NCI-H2081 (cell line): ENCODE measurements at places on chromosomes 1 and 21.
A peak's percentile ranks its signal among the peaks of the same experiment; 100 is the strongest.

DNA sequence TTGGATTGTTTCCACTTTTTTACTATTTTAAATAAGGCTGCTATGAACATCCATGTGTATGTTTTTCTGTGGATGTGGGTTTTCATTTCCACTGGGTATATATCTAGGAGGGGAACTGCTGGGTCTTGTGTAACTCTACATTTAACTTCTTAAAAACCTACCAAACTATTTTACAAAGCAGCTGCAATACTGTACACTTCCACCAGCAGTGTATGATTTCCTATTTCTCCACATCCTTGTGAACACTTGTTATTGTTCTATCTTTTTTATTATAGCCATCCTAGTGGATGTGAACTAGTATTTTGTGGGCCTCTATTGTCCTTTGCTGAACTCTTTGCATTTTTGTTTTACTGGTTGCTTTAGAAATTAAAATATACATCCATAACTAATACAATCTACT is 33.4 kb downstream of the DIPK1A start:
- DNase-seq, result no peak

- DNase-seq, result no peak
Measured at GRCh38 chr21:17793246-17794123, 25.7 kb downstream of the C21orf91 start.

- peak; percentile 12 for DNase-seq
Measured at GRCh38 chr21:42983103-42983502, 8.7 kb downstream of the PKNOX1 start.

GRCh38 chr1:162191396-162192305 is 122.2 kb downstream of the NOS1AP start:
- no peak for DNase-seq

- no peak for DNase-seq
Measured at GRCh38 chr1:2785631-2786328, 15.7 kb downstream of the TTC34 start.

GRCh38 chr21:42247716-42248115 is 28.8 kb downstream of the ABCG1 start:
- no peak for DNase-seq

- DNase-seq, result no peak
Measured at GRCh38 chr1:114720492-114720891, 3.9 kb upstream of the NRAS start.

DNA sequence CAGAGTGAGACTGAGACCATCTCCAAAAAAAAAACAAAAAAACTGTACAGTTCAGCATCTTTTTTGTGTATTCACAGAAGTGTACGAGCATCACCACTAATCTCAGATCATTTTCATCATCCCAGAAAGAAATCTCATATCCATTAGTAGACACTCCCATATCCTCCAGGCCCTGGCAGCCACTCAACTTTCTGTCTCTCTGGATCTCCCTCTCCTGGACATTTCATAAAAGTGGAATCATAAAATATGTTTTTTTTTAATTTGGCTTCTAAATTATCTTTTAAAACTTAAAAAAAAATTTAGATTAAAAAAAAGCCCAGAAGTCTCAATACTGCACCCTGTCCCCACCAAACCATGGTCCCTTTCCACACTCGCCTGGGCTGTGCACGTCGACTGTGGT is 22.1 kb downstream of the RIPPLY3 start:
- no peak for DNase-seq

- DNase-seq, result no peak
Measured at GRCh38 chr1:246069581-246069980, 437.5 kb downstream of the SMYD3 start.

DNA sequence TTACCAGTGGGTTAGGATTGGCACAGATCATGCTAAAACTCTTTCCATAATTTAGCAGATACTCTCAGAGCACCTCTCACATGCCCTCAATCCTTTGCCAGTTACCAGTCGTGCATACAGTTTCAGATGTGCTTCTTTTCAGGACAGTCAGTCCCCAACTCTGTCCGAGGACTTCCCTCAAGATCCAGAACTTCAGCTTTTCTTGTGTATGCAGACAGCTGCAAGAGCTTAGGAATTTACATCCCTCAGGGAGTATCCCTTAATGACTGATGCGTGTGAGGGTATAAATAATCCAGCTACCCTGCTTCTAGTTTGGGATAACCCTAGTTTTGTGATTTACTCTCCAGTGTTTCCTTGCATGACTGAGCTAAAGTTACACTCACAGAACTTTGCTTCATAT is 393.0 kb upstream of the PLXNA2 start:
- DNase-seq, result no peak

- no peak for DNase-seq
Measured at GRCh38 chr1:31000301-31000700, 65.2 kb downstream of the PUM1 start.

GRCh38 chr1:31570906-31571305 is 5.4 kb upstream of the TINAGL1 start:
- DNase-seq, result no peak

DNA sequence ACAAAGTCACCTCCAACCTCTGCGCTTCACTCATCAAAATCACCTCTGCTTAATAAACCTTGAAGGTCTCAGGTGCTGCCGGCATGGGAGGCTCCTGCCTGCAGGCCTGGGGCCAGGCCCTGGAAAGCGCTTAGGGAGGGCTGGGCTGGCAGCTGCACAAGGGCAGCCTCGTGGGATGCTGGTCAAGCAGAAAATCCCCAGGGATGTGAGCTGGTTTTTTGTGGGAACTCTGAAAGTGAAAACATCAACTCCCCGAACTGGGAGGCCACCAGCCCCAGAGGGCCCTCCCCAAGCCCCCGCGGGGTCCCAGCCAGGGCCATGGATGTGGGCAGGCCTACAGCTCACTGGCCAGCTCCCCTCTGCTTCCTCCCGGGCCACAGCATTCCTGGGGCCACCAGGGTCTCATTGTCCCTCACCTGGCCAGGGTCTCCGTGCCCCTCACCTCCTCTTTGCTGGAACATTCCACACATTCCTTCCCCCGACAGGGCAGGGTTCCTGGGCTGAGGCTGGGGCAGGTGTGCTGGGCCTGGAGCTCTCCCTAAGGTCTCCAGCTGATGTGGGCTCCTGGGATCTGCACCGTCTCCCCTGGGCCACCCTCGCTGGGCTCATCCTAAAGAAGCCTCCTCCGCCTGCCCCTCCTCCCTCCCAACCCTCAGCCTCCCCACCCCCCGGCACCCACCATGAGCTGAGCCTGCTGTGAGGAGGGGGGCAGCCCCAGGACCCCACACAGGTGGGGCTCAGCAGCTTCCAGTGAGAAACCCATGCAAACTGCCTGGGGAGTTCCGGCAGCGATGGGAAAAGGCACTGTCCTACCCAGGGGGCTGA is 36.0 kb upstream of the POFUT2 start:
- no peak for DNase-seq

- no peak for DNase-seq
Measured at GRCh38 chr1:3785456-3786157, 10.7 kb downstream of the LRRC47 start.

GRCh38 chr1:222124602-222125001 is 382.7 kb upstream of the DUSP10 start:
- no peak for DNase-seq

GRCh38 chr1:210709701-210710100 is 381.0 kb downstream of the HHAT start:
- DNase-seq, result no peak

DNA sequence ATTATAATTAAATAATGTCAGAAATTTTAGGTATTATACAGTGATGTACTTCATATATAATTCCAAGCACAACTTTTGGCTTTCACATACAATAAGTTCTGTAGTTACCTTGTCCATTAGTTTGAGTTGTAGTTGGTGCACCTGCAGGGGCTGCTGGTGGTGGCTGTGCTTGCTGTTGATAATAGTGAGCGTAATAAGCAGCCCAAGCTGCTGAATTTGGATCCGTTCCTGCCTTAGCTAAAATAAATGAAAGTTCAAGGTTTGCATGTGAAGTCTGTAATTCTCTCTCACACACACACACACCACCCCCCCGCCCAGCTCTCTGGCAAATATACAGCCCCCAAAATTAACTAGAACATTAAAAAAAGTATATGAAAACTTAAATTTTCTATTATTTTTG is 22.4 kb downstream of the FUBP1 start:
- DNase-seq, result no peak

DNA sequence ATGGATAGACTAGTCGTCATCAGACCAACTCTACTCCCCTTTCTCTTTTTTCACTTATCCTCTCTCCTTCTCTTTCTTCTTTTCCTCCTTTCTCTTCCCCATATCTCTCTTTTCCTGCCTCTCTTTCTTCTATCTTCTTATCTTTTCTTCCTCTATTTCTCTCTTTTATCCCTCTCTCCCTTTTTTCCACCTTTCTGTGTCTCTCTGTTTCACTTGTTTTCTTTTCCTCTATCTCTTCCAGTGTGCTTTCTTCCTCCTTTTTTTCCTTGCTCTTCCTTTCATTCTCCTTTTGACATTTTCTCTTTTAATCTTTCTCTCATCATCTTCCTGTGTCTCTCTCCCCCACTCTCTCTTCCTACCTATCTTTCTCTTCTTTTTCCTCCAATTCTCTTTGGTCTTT is 159.0 kb upstream of the PTGFR start:
- DNase-seq, result no peak

DNA sequence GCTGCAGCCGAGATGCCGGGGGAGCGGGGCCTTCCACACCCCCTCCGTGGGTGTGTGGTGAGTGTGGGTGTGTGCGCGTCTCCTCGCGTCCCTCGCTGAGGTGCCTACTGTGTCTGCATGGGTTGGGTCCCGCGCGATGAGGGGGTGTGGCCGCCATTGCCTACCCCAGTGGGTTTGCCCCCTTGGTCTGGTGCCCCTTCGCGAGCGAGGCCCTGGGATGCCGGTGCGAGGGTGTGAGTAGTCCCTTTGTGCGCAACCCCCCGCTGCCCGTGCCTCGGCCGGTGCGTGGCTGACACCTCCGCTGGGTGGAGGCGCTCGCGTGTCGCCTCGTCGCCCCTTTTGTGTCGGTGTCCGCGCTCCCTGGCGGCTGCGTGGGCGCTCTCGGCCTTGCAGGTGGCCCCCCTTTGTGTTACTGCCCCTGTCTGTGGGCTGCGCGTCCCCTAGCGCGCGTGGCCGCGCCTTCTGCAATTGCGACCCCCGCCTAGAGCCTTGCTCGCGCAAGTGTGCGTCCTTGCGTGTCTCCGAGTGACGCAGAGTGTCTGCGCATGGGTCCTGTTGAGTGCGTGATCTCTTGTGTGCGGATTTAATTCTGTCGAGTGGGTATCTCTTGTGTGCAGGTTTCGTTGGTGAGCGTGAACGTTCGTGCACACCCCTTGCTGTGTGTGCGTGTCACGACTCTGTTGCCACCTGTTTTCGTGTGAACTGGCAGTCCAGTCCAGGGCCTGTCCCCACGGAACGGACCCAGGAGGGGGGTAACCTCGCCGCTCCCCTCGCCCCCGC is 553 bp downstream of the TTC3 start:
- peak; percentile 52 for DNase-seq

DNA sequence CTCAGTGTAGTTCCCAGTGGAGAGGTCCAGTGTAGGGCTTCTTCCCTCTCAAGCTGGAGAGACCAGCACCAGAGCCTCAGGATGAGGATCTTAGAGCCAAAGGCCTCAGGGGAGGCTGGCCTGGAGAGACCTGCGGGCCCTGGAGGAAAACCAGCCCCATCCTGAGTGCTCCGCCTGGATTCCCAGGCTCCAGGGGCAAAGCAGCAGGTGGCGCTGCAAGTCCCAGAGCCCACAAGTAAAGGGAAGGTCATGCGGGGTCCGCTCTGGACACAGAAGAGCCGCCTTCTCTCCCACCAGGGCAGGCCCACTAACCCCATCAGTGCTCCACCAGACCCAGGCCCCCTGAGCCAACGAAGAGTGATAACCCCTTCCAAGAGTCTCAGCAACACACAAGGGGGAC is 22.7 kb downstream of the PGBD5 start:
- no peak for DNase-seq

- DNase-seq, result no peak
Measured at GRCh38 chr1:184639205-184639604, 115.5 kb downstream of the EDEM3 start.

DNA sequence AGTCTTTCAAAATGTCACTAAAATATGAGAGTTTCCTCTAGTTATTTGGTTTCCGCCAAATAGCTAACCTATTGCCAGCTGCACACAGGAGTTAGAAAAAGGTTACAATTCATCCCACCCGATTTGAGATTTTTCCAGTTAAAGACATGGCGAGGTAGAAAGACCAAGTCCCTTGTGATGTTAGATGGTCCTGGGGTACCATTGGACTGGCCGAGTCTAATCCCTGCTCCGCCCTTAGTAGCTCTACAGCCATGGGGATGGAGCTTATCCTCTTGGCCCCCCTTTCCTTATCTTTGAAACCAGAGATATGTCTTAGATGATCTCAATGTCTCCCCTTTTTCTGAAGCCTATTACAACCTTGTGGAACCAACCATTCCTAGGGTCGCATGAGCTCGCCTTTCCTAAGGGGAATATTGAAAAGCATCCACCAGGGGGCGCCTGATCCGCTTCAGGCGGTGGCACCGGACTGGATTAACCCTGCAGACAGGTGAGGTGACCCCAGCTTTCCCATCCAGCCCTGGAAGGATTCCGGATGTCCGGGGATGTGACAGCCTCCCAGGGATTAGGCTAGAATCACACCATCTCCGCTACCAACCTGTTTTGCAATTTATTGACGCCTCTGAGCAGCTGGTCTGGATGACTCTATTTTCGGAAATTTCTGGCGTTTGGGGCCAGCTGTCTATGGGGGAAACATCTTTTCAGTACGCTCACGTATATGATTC is 68.3 kb upstream of the SIM2 start:
- peak; percentile 16 for DNase-seq

DNA sequence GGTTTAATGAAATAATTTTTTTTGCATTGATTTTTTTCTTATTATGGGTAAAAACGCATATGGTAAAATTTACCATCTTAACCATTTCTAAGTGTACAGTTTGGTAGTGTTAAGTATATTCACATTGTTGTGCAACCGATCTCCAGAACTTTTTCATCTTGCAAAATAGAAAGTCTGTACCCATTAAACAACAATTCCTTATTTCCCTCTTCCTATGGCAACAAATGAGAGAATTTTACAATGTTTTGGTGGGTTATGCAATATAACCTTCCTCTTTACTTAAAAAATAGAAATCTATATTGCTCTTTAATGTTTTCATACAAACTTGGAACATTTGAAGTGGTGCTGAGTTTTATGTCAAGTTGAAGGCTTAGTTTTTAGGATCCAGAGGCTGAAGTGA is 26.6 kb downstream of the MAP3K7CL start:
- no peak for DNase-seq

DNA sequence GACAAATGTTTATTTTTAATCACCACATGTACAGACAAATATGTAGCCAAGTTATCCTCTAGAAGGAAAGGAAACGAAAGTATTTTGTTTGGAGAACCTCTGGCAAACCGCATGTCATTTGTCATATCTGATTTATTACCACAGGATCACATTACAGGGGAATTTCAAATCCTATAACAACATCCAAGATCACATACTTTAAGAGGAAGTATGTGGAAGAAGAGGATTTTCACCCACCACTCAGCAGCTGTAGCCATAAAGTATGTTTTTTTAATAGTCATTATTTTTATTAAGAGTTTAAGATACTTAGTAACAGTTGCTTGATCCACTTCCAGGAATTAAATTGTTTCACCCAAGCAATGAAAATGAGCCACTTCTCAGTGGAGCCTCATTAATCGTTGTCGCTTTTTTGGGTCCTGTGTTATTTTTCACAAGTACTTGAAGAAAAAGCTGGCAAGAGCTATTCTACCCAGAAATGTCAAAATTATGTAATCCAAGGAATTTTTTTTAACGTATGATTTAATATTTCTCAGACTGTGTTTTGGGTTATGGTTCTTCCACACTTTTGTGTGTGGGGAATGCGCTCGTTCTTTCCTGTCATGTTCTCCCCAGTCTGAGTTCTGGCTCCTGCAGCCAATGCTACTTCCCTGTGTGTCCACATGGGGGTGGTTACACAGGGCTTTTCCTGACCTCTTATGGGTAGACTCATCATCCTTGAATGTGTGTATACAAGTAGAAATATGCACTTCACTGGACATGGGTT is 6.9 kb downstream of the SERTAD4 start:
- peak; percentile 11 for DNase-seq

- DNase-seq, result no peak
Measured at GRCh38 chr1:112514901-112515300, 6.1 kb downstream of the WNT2B start.
